ENCODE measurements at places on chromosomes 4 and X. TPM values are rescaled to one million over a fixed set of nuclear protein-coding genes. Genes with fewer than 3 reads are reported as not detected.
A peak's percentile ranks its signal among the peaks of the same experiment; 100 is the strongest.

Gene PYURF
- total RNA-seq, result 51.5 TPM

DNA sequence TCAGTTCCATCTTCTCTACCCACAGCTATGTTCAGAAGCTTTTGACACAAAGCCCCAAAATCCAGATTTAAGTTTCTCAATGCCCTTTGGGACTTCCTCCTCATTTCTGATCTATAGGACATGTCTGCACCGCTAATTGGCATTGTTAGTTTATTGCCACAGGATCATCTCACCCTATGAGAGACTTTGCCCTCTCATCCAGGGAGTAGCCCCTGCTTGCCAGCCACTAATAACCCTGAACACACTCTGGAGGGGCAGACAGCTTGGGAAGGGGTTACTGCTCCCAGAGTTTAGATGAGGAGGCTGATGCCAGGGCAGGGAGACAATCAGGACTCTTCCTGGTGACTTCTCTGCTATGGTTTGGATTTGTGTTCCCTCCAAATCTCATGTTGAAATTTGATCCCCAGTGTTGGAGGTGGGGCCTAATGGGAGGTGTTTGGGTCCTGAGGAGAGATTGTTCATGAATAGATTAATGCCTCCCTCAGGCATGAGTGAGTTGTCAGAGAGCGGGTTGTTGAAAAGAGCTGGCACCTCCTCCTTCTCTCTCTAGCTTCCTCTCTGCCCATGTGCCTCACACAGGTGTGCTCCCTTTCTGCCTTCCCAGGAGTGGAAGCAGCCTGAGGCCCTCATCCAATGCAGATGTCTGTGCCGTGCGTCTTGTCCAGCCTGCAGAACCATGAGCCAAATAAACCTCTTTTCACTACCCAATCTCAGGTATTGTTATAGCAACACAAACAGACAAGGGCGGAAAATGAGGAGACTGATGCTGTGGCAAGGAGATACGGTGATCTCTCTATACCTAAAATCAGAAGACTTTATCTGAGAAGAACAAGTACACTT, 3.6 kb upstream of the SCARB2 start:
- no peak for DNase-seq

DNA sequence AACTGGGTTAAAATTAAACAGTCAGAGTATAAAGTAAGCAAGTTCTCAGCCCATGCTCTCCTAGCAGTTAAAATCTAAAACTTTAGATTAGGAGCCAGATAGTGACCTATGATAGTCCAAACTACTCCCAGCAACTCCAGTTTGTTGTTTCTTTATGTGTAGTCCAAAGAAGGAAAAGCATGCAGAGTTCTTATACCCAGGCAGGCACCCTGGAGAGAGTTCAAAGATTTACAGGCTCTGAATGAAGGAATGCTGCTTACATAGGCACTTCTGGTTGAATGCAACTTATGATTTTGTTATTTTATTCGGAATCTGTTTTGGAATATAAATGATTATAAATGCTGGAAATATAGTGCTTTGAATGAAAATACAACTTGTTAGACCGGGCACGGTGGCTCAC, 67.2 kb downstream of the GPAT3 start:
- DNase-seq, result no peak

- DNase-seq, result no peak
These were observed 95.1 kb downstream of the TSPAN7 start for GRCh38 chrX:38656350-38656915.

- no peak for DNase-seq
These were observed 235.9 kb upstream of the DMD start for GRCh38 chrX:33447285-33447684.

- no peak for DNase-seq
These were observed 31.6 kb downstream of the MEPE start for GRCh38 chr4:87864321-87864720.

Gene PABPC5
- not detected for total RNA-seq

Gene CSAG3
- total RNA-seq, result 0.74 TPM

Gene TMEM144
- not detected for total RNA-seq

GRCh38 chrX:134548257-134549201, 88.6 kb downstream of the HPRT1 start:
- peak; percentile 5 for DNase-seq

GRCh38 chrX:132614297-132614696, 125.5 kb upstream of the MBNL3 start:
- DNase-seq, result peak; percentile 6

DNA sequence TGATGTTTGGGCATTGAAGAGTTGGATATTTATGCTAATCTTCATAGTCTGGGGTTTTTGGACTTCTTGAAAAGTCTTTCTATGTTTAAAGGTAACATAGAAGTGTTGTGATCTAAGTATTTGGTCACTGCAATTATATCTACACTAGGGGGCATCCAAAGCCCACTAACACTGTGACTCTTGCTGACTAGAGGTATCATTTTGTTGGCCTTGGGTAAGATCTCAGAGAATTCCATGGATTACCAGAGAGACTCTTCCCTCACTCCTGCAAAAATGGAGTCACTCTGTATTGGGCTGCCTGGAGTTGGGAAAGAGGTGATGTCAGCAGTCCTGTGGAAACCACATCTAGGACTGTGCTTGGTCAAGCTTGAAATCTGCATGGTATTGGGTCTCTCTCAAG, 1077.6 kb downstream of the FAM133A start:
- DNase-seq, result no peak

Gene POU3F4
- total RNA-seq, result not detected

- no peak for DNase-seq
These were observed 2.3 kb upstream of the AMBN start for GRCh38 chr4:70589785-70590184.

DNA sequence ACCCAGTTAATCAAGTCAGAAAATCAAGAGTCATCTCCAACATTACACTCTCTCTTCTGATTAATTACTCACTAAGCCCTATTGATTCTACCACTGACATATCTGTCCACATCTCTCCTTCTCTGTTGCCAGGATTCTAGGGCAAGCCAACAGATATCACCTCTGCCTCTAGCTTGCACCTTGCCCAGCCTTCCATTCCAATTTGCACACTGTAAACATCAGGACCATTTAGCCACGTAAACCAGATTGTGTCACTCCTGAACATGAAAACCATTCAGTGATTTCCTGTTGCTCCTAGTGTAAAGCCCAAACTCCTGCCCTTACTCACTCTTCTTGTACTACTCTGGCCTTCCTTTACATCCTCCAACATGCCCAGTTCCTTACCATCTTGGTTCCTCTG, 68.0 kb upstream of the PLS3 start:
- DNase-seq, result no peak

DNA sequence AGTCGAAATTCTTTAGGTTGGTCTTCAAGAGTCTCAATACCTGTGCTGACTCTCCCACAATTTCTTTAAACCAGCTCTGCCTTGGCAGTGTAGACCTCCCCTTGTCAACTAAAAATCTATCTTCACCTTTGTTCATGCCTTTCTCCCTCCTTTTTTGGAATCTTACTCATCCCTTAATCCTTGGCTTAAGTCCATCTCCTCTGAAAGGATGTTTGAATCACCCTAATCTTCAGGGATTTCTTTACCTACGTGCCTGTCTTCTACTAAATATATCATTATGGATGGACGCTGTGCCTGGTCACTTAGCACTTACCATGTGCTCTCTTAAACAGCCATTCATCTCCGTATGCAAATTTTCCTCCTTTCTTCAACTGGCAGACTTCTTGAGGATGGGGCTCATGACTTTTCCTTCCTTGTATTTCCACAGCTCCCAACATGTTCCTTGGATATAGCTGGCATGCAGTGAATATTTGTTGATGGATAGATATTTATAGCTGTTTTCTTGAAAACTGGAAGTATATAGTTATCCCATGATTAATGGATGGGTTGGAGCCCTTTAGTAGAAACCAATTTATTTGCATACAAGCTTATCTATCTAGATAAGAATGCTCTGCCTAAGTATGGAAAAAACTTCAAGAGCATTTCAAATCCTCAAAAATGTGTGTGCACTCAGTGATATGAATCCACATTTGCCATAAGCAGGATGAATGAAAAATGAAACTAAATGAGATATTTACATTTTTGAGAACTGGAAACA, 166.6 kb downstream of the SPRY1 start:
- DNase-seq, result no peak

- DNase-seq, result no peak
These were observed 58.8 kb downstream of the C4orf50 start for GRCh38 chr4:5959211-5959982.

Gene NPY2R
- total RNA-seq, result not detected

GRCh38 chr4:74087481-74087880, 11.5 kb downstream of the CXCL2 start:
- DNase-seq, result no peak

- DNase-seq, result no peak
These were observed 1106.4 kb downstream of the NLGN4X start for GRCh38 chrX:5122181-5122678.

- DNase-seq, result no peak
These were observed 21.3 kb downstream of the QDPR start for GRCh38 chr4:17490575-17491059.

Gene TMEM154
- 20.4 TPM for total RNA-seq

Gene MAML3
- 0.76 TPM for total RNA-seq

Gene GUCY1B1
- total RNA-seq, result 0.72 TPM
